ENCODE measurements at places on chromosomes 12 and 14.
A peak's percentile ranks its signal among the peaks of the same experiment; 100 is the strongest.

DNA sequence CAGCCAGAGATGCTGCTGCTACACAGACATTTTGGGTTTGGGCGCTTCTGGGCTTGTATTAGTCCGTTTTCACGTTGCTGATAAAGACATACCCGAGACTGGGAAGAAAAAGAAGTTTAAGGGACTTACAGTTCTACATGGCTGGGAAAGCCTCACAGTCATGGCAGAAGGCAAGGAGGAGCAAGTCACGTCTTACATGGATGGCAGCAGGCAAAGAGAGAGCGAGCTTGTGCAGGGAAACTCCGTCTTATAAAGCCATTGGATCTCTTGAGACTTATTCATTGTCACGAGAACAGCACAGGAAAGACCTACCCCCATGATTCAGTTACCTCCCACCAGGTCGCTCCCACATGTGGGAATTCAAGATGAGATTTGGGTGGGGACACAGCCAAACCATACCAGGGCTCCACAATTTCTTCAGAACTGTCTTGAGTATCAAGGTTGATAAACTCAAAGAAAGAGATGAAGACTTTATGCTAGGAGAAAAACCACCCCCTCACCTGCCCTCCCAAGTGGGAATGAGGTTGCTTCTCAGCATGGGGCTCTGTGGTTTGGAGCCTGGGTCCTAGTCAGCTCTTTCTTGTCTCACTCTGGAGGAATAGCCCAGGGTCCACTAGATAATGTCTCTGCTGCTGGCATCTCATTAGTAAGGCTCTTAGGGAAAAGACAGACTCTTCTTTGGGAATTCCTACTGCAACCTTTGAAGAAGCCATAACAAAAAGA is 200.3 kb downstream of the PELI2 start:
- H3K27me3 ChIP-seq: no peaks in the 10 kb centered on the region
- no peaks in the 10 kb centered on the region for H3K4me1 ChIP-seq
- H3K4me3 ChIP-seq: no peak overlapping the region
- H3K36me3 ChIP-seq: peaks cover 7% of the 10 kb centered on the region
- H3K27ac ChIP-seq: no peak overlapping the region
- no peak for DNase-seq

DNA sequence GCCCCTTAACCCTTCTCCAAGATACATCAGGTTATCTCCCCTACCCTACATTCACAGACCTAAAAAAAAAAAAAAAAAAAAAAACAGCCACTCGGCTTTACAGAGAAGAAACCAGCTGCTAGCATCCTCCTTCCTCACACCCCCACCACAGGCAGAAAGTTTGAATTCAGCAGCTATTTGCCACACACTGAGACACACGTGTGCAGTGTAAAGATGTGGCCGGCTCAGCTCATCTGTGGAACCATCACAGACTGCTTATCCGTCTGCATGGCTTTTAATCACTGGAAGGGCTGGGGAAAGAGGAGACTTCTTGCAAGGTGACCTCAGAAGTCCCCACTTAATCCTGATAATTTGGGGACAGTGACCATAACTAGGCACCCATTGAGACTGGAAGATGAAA is 50.0 kb downstream of the VWF start:
- H3K36me3 ChIP-seq: no peaks in the 10 kb centered on the region
- H3K4me1 ChIP-seq: no peaks in the 10 kb centered on the region
- no peak for DNase-seq
- H3K4me3 ChIP-seq: no peak overlapping the region

DNA sequence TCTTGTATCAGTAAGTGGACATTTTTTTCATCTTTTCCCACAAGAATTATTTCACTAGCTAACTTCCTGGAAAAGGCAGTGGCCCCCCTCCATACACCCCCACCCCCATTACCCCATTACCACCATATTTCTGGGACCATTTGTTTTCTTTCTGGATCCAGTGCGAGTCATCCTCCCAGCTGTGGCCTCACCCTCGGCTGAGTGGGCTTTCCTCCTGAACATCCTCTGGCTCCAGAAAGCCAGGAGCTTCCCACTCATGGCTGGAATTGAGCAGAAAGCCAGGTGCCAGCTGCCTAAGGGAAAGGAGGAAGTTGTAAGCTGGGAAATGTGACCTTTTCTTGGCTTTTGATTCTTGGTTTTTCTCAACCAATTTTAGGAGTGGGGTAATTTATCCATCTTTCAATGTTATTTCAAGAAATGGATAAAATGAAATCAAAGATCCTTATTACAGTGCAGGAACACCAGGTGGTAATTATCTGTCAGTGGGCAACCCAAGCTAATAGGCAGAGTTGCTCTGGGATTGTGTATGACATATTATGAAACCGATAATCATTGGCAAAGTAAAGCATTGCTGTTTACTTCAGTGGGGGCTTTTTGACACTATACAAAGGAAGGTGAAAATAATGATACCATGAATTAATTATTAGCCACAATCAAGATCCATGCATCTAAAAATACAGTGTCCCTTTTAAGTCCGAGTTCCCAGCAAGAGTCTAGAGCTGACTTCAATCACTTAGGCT is 124.6 kb downstream of the KICS2 start:
- no peaks in the 10 kb centered on the region for H3K27me3 ChIP-seq
- no peaks in the 10 kb centered on the region for H3K36me3 ChIP-seq
- no peaks in the 10 kb centered on the region for H3K4me1 ChIP-seq
- no peak overlapping the region for H3K4me3 ChIP-seq
- no peak overlapping the region for H3K27ac ChIP-seq
- no peak for DNase-seq

DNA sequence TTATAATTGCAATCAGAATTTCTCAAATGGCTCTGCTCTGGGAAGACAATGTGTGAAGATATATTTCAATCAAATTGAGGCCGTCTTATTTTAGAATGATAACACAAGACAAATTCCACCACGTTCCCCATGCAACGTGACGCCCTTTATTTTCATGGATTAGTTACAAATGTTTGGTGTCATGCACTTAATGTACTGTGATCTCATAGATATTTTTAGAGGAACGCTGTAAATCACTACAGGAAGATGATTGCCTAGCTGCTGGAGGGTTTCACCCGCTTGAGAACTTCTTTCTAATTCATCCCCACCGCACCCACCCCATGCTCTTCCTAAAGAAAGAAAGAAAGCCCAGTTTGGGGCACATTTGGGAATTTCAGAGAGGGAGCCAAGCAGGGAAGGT is 117.2 kb downstream of the PLXNC1 start:
- H3K27me3 ChIP-seq: no peaks in the 10 kb centered on the region
- DNase-seq: no peak
- H3K36me3 ChIP-seq: no peaks in the 10 kb centered on the region
- H3K4me3 ChIP-seq: no peak overlapping the region
- peaks cover 17% of the 10 kb centered on the region for H3K4me1 ChIP-seq

DNA sequence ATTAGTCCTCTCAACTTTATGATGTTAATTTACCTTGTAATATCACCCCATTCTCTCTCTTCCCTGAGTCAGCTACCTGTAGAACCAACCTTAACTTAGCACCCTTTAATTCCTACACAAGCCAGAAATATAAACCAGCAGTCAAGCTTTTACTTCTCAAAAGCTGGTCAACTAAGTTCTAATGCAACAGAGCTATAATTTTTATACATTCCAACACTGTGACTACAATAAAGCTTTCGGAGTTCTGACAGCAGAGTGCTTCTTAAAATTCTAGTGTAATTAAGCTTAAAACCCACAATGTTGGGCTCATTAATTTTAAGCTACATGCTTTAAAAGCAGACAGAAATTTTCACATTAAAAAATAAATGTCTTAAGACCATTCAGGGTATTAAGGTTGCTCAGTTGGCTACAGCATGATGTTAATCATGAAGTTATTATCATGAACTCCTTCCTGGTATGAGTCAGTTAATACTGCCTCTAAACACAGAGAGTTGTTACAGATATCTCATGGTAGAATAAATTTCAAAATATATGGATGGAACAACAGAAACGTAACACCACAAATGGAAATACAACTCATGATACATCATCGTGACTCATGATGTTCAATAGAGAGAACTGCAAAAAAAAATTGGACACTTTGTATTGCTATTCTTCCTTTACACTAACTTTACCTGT is 126.7 kb downstream of the EPS8 start:
- H3K4me3 ChIP-seq: no peak overlapping the region
- H3K27ac ChIP-seq: no peak overlapping the region
- no peaks in the 10 kb centered on the region for H3K36me3 ChIP-seq
- no peak for DNase-seq

DNA sequence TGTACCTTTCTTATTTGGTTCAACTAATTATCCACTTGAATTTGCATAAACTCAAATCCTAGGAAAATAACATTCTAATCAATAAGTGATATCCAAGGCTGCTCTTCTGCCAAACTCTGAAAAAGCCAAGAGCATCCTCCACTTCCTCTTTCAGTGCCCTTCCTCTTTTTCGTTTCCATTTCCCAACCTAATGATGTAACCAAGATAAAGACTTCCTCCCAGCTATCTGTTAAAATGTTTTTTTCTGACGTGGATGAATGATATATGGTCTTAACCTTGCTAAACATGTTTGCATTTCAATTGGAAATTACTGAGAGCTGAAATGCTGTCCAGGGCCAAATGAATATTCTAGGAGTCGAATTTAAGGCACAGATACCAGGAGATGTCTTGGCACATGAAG is 459.5 kb upstream of the PDE3A start:
- no peaks in the 10 kb centered on the region for H3K36me3 ChIP-seq
- no peak overlapping the region for H3K4me3 ChIP-seq
- no peak for DNase-seq

DNA sequence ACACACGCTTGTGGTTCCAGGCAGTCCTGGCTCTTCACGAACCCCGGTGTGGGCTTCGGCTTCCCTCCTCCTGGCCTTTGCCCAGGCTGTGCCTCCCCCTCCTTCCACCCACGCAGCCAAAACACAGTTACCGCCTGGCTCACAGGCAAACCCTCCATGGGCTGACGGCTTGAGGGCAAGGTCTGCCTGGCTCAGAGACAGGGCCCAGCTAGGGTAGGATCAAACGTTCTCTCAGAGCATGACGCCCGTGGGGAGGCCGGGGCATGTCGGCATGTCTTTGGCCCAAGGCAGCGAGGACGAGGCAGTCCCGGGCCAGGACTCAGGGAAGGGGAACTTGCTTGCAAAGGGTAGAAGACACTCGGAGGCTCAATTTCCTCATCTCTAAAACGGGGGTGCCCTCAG is 2.1 kb downstream of the SLC25A47 start:
- H3K27me3 ChIP-seq: no peaks in the 10 kb centered on the region
- H3K4me1 ChIP-seq: no peaks in the 10 kb centered on the region
- DNase-seq: no peak
- no peak overlapping the region for H3K27ac ChIP-seq
- H3K4me3 ChIP-seq: no peak overlapping the region

- no peak overlapping the region for H3K4me3 ChIP-seq
- H3K4me1 ChIP-seq: no peaks in the 10 kb centered on the region
- DNase-seq: no peak
- no peak overlapping the region for H3K27ac ChIP-seq
- peaks cover 6% of the 10 kb centered on the region for H3K36me3 ChIP-seq
Measured at GRCh38 chr12:45762185-45763110, 32.9 kb downstream of the ARID2 start.

GRCh38 chr12:64791036-64791435 is 31.8 kb upstream of the GNS start:
- no peak overlapping the region for H3K4me3 ChIP-seq
- no peak for DNase-seq
- peaks cover 2% of the 10 kb centered on the region for H3K4me1 ChIP-seq
- no peaks in the 10 kb centered on the region for H3K27me3 ChIP-seq
- H3K27ac ChIP-seq: no peak overlapping the region

GRCh38 chr12:88628856-88629509 is 48.7 kb upstream of the KITLG start:
- H3K27ac ChIP-seq: no peak overlapping the region
- DNase-seq: no peak
- no peaks in the 10 kb centered on the region for H3K27me3 ChIP-seq
- no peak overlapping the region for H3K4me3 ChIP-seq
- no peaks in the 10 kb centered on the region for H3K4me1 ChIP-seq

GRCh38 chr14:81677736-81678135 is 144.1 kb upstream of the SEL1L start:
- H3K27ac ChIP-seq: no peak overlapping the region
- H3K27me3 ChIP-seq: peaks cover 30% of the 10 kb centered on the region
- no peak overlapping the region for H3K4me3 ChIP-seq

GRCh38 chr12:32030151-32030550 is 70.9 kb downstream of the RESF1 start:
- H3K4me1 ChIP-seq: peaks cover 1% of the 10 kb centered on the region
- H3K4me3 ChIP-seq: no peak overlapping the region
- DNase-seq: no peak
- H3K27ac ChIP-seq: no peak overlapping the region

DNA sequence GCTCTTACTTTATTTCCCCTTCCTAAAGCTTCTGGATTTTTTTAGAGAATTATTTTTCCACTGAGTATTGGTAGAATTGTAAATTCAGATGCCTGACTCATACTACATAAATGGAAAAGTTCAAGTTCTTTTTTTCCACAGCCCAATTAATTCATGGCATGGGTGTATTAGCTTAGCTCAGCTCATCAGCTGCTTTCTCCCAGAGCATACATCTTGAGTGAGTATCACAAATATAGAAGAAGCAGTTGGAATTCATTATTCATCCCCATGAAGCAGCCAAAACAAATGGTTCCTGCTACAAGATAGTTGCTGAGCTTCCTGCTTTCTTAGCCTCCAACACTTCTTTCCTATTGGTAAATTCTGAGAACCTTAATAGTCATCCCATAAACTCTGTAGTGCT is 105.1 kb downstream of the C12orf50 start:
- no peaks in the 10 kb centered on the region for H3K27me3 ChIP-seq
- H3K36me3 ChIP-seq: no peaks in the 10 kb centered on the region
- DNase-seq: no peak
- H3K4me3 ChIP-seq: no peak overlapping the region
- H3K4me1 ChIP-seq: no peaks in the 10 kb centered on the region

DNA sequence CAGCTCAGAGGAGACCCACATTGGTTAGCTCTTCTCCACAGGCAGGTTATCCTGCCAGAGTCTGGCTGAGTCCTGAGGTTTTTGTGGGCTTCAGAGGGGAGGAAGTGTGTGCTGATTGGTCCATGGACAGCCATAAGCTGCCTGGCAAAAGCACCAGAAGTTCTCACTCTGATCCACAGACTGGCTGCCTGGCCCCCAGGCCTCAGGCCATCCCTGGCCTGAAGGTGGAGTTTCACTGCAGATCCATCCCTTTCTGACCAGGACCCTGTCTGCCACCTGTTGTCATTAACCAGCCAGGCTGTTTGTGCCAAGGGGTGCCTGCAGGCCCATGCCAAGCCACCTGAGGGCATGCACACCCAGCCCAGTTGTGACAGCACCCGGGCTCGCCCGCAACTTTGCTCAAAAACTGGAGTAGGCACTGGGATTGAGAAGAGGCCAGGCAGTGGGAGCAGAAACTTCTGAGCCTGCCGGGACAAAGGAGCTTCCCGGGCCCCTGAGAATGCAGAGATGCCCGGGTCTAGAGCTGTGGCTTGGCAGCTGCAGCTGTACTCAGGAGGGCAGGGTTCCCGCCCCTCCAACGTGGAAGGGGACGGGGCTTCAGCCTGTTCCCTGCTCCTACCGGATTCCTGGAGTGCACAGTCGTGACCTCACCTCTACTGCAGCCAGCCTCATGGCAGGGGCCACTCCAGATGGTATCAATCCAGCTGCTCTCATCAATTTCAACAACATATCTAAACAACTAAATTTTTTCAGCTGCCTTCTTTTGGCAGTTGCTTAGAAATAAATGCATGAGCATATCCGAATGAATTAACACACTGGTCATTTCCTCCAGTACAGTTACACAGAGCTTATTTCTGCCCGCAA is 1277.3 kb downstream of the SLC16A7 start:
- peak; percentile 41 for DNase-seq
- no peaks in the 10 kb centered on the region for H3K4me1 ChIP-seq
- no peaks in the 10 kb centered on the region for H3K27me3 ChIP-seq
- no peak overlapping the region for H3K27ac ChIP-seq
- H3K4me3 ChIP-seq: no peak overlapping the region
- H3K36me3 ChIP-seq: no peaks in the 10 kb centered on the region

GRCh38 chr14:36503771-36504741 is 16.0 kb downstream of the NKX2-1 start:
- peak; percentile 51 for DNase-seq
- H3K4me1 ChIP-seq: no peaks in the 10 kb centered on the region
- H3K27ac ChIP-seq: no peak overlapping the region
- H3K27me3 ChIP-seq: peaks cover 77% of the 10 kb centered on the region

All from H9 (cell line).